ENCODE measurements at places on chromosomes 11 and 22.
A peak's percentile ranks its signal among the peaks of the same experiment; 100 is the strongest.

DNA sequence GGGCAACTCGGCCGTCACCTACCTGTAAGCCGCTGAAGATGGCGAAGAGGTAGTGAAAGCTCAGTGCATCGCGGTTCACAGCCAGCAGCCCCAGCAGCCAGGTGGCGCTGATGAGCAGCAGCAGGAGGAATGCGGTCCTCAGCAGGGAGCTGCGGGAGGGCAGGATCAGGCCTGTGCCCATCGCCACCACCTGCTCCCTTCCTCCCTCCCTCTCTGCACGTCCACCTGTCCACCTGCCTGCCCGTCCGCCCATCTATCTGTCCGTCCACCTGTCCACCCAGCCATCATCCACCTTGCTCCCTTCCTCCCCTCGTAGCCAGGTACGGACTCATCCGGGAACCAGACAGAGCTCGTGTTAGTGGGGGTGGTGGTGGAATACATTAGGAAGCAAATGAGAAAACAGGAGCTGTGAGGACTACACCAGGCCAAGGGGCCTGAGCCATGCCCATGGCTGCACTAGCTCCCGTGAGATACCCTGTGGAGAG, 32.2 kb downstream of the TRMU start:
- DNase-seq, result peak; percentile 71

DNA sequence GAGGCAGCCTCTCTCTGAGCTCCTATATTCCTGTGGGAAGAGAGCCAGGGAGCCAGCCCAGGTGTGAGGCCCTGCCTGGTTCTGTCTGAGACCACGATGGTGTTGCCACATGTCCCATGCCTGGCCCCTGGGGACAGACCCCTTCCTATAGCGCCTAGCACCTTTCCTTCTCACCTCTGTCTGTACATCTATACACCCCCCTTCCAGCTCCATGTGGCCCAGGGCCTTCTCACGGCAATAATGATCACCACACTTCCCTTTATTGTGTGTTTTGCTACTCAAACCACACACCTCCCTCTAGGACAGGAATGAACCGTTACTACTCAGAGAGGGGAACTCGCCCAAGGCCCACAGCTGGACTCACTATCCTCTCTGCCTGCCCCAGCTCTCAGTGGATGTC, 12.8 kb downstream of the CD82 start:
- no peak for DNase-seq

DNA sequence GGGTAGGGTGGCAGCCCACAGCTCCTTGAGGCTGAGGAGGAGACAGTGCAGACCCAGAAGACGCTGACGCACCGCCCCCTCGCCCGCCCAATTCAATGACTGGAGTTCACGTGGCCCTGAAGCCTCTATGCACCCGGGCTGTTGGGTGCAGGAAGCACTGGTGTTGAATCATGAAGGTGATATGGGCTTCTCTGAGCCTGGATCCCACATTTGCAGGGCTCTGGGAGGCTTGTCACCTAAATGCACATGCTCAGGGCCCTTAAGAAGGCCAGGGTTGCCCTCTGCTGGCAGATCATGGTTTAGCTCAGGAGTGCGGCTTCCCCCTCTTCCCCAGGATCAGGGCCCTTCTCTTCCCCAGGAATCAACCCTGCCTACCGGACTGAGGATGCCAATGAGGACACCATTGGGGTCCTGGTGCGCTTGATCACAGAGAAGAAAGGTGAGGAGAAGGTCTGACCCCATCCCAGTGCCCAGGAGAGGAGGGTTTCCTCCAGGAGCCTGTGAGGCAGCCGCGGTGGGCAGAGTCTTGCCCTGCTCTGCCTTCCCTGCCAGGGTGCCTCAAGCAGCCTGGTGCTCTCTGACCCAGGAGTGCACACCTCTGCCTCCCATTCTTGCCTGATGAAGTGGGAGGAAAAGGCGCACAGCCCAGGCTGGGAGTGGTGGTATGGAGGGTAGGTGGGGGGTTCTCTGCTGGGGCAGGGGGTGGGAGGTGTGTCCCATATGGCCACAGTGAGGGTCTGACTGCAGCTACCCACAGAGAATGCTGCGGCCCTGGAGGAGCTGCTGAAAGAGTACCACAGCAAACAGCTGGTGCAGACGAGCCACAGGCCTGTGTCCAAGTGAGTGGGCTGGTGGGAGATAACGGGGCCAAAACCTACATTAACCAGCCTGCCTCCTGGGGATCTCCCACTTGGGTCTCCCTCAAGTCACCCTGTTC, 17.5 kb downstream of the RELT start:
- peak; percentile 75 for DNase-seq

DNA sequence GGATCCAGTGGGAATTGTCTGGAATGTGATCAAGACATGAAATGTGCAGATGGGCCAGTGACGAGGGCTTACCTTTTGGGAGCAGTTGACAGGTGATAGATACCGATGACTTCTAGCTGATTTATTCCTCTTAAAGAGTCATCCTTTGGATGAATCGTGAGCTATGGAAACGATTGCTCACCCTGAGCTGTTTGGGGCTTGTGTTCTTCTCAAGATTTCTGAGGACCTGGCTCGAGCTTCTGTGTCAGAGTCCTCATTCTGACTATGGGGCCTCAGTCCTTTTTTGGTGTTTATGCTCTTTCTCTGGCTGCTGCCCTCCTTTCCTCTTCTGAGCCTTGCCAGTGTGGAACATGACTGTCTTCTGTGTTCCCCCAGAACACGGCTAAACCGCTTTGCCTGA, 11.9 kb upstream of the AMPD3 start:
- DNase-seq, result no peak

- DNase-seq, result no peak
Observed at GRCh38 chr11:2301631-2302305, at the start of the genes C11orf21 and TSPAN32. C11orf21 (minus strand) TSS chr11:2301918; CDS start chr11:2301808, 110 bp downstream. TSPAN32 (plus strand) TSS chr11:2302013; CDS start chr11:2302150, 137 bp downstream.

DNA sequence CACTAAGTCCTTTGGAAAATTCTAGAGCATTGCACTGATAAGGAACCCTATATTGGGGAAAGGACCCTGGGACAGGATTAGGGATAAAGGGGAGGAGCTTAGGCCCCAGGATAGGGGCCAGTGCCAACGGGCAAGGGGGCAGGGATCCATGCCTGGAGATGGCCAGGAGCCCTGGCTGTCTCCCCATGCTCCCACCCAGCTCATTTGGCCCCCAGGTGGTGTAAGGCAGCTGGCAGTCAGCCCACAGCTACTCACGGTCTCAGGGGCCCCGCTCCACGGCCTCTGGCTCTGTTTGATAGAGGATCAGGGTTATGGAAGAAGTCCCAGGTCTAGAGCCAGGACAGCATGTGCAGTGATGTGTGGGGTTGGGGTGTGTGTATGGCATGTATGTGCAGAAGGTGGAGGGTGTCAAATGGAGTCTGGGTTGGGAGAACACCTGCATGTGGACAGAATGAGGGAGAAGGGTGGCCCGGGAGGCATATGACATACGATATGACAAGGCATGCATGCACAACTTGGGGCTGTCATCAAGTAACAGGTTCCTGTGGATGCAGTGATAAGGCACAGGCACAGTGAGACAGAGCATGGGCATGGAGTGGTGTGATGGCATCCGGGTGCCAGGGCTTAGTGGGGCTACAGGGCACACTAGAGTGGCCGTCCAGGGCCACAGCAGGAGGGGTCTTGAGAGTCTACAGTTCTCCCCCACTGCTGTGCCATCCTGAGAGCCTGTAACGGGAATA, 18.4 kb upstream of the PDE2A start:
- no peak for DNase-seq

GRCh38 chr11:92296138-92296515, 71.5 kb downstream of the FAT3 start:
- DNase-seq, result no peak

- no peak for DNase-seq
Observed at GRCh38 chr11:832529-833113, at the start of gene CD151. CD151 (plus strand) TSS chr11:832952; CDS start chr11:836070, 3,118 bp downstream.

DNA sequence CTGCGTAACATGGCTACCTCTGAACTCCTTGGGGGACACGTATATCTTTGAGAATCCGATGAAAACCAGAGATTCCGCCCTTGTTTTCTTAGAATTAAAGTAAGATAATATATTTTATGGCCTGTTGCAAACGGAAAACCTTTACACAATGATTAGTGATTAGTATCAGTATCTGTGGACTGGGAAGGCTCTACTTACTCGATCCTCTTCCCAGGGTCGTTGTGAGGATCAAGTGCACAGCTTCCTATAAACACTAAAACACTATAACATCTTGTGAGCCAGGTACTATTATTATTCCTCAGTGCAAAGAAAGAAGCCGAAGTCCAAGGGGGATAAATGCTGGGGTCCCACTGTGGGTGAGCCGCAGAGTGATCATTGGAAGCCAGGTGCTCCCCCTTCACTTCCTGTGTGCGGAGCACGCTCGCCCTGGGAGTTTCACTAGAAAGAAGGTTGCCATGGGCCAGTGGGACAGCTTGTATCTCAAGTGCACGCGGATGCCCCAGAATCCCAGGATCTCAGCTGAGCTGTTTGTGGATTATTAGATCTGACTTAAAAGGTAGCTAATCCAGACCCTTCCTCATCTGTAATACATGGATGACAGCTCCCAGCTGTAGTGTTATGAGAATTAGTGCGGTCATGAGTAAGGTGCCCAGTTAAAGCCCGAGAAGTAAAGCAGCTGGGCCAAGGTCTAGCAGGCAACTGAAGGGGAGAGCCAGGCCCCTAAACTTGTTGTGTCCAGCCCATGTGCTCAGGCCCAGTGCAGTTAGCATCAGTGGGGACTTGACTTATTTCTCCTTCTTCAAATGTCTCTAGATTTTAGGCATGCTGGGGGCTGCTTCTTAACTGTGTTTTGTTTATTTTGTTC, 839 bp downstream of the CBY1 start:
- peak; percentile 10 for DNase-seq

GRCh38 chr11:126917531-126918204, 82.9 kb downstream of the KIRREL3 start:
- DNase-seq, result no peak

- DNase-seq, result no peak
Observed at GRCh38 chr11:118079491-118079890, 2.6 kb downstream of the TMPRSS4 start.

GRCh38 chr11:67167719-67168118, 48.7 kb downstream of the KDM2A start:
- DNase-seq, result no peak

- DNase-seq, result no peak
Observed at GRCh38 chr11:88535266-88535665, 197.7 kb upstream of the CTSC start.

GRCh38 chr11:36385121-36385970, 89.3 kb downstream of the PRR5L start:
- DNase-seq, result no peak

DNA sequence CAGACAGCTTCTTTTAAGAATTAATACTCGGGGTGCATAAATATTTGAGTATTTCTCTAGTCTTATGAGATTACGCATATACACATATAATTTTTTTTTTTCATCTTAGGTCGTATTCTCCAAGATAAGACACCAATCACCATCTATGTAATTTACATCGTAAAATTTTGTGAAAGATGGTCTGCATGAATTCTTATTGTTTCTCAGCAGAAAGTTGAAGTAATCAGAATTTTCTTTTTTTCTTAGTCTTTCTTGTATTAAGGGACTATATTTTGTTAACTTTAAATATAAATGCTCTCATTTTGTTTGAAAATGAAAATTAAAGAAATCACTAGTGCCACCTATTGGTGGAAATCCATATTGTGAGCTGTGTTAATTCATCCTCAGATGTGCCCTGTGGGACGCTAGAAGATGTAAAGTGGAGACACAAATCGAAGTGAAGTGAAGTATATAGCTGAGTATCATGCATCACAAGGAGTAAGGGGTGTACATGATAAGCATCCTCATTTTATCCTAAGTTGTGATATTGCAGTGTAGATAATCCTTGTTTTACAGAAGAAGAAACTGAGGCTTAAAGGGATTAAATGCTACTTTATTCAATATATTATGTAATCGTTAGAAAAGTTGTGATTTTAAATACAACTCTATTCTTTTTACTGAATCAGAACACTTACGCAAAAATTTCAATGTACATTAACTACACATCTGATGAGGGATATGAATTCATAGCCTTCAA, 2084.3 kb downstream of the LRRC4C start:
- no peak for DNase-seq

DNA sequence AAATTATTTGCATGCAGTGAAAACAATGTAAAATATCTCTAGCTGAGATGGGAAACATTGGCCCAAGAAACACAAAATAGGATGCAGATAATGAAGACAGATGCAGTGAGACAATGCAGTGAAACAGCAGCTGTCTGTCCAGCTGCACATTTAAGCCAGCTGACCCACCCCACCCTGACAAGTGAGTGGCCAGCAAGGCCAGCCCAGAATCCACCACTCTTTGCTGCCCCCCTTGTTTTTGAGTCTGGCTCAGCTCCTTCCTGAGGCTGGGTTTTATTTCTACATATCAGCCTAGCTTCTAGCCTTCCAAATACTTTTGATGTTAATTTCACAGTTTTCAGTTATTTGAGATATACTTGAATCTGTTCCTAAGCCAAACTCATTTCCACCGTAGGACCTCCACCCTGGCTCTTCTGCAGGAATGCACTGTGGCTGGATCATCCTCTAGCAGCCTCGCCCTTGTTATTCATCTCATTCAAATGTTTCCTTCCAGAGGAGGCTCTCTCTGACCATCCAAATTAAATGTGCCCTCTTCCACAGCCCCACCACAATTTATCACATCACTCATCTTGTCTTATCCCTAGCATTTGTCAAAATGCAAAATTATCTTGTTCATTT, 154.1 kb upstream of the POU2AF2 start:
- DNase-seq, result no peak

- no peak for DNase-seq
Observed at GRCh38 chr11:31687256-31687655, 123.9 kb downstream of the PAX6 start.

GRCh38 chr11:120704256-120704750, 192.8 kb downstream of the GRIK4 start:
- DNase-seq, result no peak

- no peak for DNase-seq
Observed at GRCh38 chr22:30882974-30883533, 85.5 kb downstream of the MORC2 start.

GRCh38 chr22:21102659-21103267, 57.0 kb downstream of the LRRC74B start:
- DNase-seq, result peak; percentile 74

DNA sequence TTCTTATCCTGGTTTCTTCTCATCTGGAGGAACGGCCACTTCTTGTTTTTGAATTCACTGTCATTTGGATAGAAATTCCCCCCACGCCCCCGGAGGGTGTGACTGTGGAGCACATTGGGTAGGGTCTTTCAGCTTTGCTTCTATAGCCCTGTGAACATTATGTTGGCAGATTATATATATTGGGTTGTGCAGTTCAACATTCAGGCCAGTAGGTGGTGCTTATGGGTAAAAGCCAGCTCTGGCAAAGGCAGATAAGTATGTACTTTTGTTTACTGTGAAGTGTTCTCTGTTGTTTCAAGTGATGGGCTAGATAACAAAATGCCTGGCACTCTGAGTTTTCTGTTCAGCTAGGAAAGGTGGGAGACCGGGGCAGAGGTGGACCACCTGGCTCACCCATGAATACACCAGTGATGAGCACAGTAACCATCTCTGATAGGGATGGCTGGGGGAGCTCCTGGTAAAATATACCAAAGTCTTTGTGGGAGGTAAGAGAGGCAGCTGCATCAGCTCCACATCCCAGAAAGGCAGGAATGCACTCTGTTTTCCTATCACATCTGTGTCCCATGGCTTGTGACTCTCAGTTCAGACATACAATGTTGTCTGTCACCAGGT, 1348.2 kb upstream of the RAG2 start:
- no peak for DNase-seq

GRCh38 chr11:122599434-122599833, 56.1 kb upstream of the UBASH3B start:
- DNase-seq, result no peak

- no peak for DNase-seq
Observed at GRCh38 chr11:113839842-113840241, 35.5 kb downstream of the USP28 start.

- DNase-seq, result no peak
Observed at GRCh38 chr22:42080287-42080686, 787 bp downstream of the SMDT1 start.

Data from stimulated activated effector memory CD8-positive, alpha-beta T cell treated with anti-CD3 and anti-CD28 coated beads, Interleukin-12 subunit alpha, Interleukin-12 subunit beta, amount 100 ng/mL, for 72 hours (primary cell).